Breast epithelium (tissue), 4 donors: ENCODE measurements at places on chromosomes 2 and 18. TPM values are rescaled to one million over a fixed set of nuclear protein-coding genes. Genes with fewer than 3 reads are reported as not detected.

The OR6B2 gene
- not detected for total RNA-seq

The EFHD1 gene
- total RNA-seq, result 67.2 TPM

The TTL gene
- total RNA-seq, result 16.4 TPM

The TCF4 gene
- 133 TPM for total RNA-seq

The PREB gene
- total RNA-seq, result 51.5 TPM

The APCDD1 gene
- 38.8 TPM for total RNA-seq

The SMYD1 gene
- total RNA-seq, result not detected

The ANKRD62 gene
- not detected for total RNA-seq

The PLEKHH2 gene
- total RNA-seq, result 42.1 TPM

The TRIM43 gene
- total RNA-seq, result not detected

The CDCA7 gene
- total RNA-seq, result 0.16 TPM

The RAB17 gene
- 43.9 TPM for total RNA-seq

The DSG1 gene
- total RNA-seq, result 22.2 TPM

The CCDC141 gene
- 11.7 TPM for total RNA-seq

The SALL3 gene
- not detected for total RNA-seq

The MBD2 gene
- total RNA-seq, result 61.9 TPM

The ASXL3 gene
- 0.96 TPM for total RNA-seq

The BOLL gene
- total RNA-seq, result not detected

The ERICH2 gene
- total RNA-seq, result not detected
